ENCODE measurements at places on chromosomes 7 and 10. TPM values are rescaled to one million over a fixed set of nuclear protein-coding genes. Genes with fewer than 3 reads are reported as not detected.

INA gene
- 161 TPM for total RNA-seq

ARID5B gene
- total RNA-seq, result 11.1 TPM

TSPAN15 gene
- 3.7 TPM for total RNA-seq

TRPV5 gene
- not detected for total RNA-seq

TMEM196 gene
- 12.0 TPM for total RNA-seq

HECTD2 gene
- 44.0 TPM for total RNA-seq

MTPN gene
- 165 TPM for total RNA-seq

EN2 gene
- total RNA-seq, result not detected

ADAP1 gene
- total RNA-seq, result 32.0 TPM

MOGAT3 gene
- not detected for total RNA-seq

KCND2 gene
- total RNA-seq, result 38.6 TPM

SPDYE2B gene
- not detected for total RNA-seq

SDK1 gene
- 30.7 TPM for total RNA-seq

ZNF117 gene
- 40.8 TPM for total RNA-seq

AFAP1L2 gene
- 7.1 TPM for total RNA-seq

ZNF736 gene
- 35.7 TPM for total RNA-seq

GPAM gene
- 33.9 TPM for total RNA-seq

MYL7 gene
- 0.25 TPM for total RNA-seq

DRGX gene
- total RNA-seq, result not detected

SLC13A1 gene
- not detected for total RNA-seq

VSTM4 gene
- 3.2 TPM for total RNA-seq

CLDN4 gene
- total RNA-seq, result 0.25 TPM

PLEKHS1 gene
- not detected for total RNA-seq

PLXNA4 gene
- total RNA-seq, result 89.2 TPM

CPA2 gene
- not detected for total RNA-seq

AGAP9 gene
- 1.7 TPM for total RNA-seq

DPP6 gene
- total RNA-seq, result 49.7 TPM

ASB15 gene
- total RNA-seq, result not detected

SUPV3L1 gene
- total RNA-seq, result 29.0 TPM

TNKS2 gene
- total RNA-seq, result 110 TPM

PRSS1 gene
- total RNA-seq, result not detected

IGFBP1 gene
- total RNA-seq, result 0.25 TPM

LRRN3 gene
- 87.5 TPM for total RNA-seq

STYXL1 gene
- 15.0 TPM for total RNA-seq

LRRC4 gene
- 13.5 TPM for total RNA-seq

LRRC18 gene
- total RNA-seq, result not detected

IL6 gene
- total RNA-seq, result not detected

ZNF804B gene
- total RNA-seq, result 4.7 TPM

HOXA13 gene
- total RNA-seq, result not detected

NSUN5 gene
- total RNA-seq, result 11.6 TPM

LRRD1 gene
- total RNA-seq, result 0.74 TPM

GIMAP8 gene
- 0.74 TPM for total RNA-seq

NPM3 gene
- 20.9 TPM for total RNA-seq

TBC1D12 gene
- total RNA-seq, result 41.8 TPM

C10orf53 gene
- total RNA-seq, result not detected

ATP6V0A4 gene
- 0.74 TPM for total RNA-seq

ITPRID1 gene
- total RNA-seq, result 1.5 TPM

NCAPG2 gene
- 14.3 TPM for total RNA-seq

TUBB8 gene
- total RNA-seq, result not detected

GOLGA7B gene
- 17.7 TPM for total RNA-seq

PAOX gene
- total RNA-seq, result 6.4 TPM

IRF5 gene
- 1.5 TPM for total RNA-seq

LIPF gene
- total RNA-seq, result 3.4 TPM

XRCC2 gene
- 2.2 TPM for total RNA-seq

SPDYE16 gene
- total RNA-seq, result 0.25 TPM

CAMK2G gene
- 53.8 TPM for total RNA-seq
